RKO (cell line): ENCODE measurements at places on chromosomes 2 and 18.
A peak's percentile ranks its signal among the peaks of the same experiment; 100 is the strongest.

DNA sequence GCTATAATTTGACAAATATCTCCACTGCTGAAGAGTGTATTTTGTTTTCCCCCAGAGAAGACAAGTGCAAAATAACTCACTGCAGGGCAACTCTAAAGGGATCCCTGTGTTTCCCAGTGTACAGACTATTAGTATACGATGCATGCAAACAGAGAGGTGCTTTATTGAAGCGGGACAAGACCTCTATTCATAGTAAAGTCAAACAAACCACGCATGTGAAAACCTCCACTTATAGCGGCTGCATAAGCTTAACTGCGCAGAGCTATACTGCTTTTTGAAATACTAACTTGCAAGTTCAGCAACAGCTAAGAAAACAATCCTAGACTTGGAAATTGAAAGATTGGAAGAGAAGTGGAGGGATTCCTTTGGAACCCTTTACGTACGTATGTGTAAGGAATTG is 15.6 kb downstream of the RNF144A start:
- no peak for DNase-seq

GRCh38 chr18:10064267-10064666 is 150.5 kb downstream of the VAPA start:
- no peak for DNase-seq

- DNase-seq = no peak
Measured at GRCh38 chr2:168116448-168116847, 130.9 kb downstream of the STK39 start.

DNA sequence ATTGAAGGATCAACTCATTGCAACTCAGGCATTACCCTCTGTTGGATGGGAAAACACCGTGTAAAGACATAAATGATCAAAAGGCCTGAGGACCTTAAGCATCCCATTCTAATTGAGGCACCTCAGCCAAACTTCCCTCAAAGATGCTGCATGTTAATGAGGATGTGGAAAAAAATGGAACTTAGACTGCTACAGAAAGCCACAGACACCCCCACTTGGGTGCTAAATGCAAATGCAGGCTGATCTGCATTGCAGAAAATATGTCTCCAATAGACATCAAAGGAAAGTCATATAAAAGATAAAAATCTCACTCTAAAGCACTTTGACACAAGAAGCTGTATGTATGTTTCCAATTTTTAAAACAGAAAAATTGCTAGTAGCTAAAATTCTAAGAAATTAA is 504.7 kb downstream of the KCNJ3 start:
- DNase-seq = peak; percentile 1

DNA sequence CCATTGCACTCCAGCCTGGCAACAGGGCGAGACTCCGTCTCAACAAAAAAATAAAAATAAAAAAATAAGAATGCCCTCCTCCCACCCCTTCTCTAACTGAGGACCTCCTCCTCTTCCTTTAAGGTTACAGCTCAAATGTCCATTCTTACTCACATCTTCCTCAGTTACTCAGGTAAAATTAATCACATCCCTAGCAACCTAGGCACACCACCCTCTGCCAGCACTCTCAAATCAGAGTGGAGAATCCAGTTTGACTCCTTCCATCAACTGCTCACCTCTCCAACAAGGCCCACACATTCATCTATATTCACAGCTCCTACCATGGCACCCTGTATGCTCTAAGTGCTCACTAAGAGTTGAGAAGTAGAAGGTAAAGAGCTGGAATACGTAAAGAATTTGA is 254.3 kb downstream of the ZEB2 start:
- no peak for DNase-seq
